ENCODE measurements at places on chromosomes 3 and 15.

GRCh38 chr3:149115114-149115513, 14.3 kb upstream of the HPS3 start:
- no peak for DNase-seq

GRCh38 chr3:39005295-39005694, 46.4 kb downstream of the SCN11A start:
- no peak for DNase-seq

- no peak for DNase-seq
Measured at GRCh38 chr15:82159922-82160321, 102.6 kb downstream of the EFL1 start.

GRCh38 chr15:87347806-87348515, 908.6 kb downstream of the NTRK3 start:
- no peak for DNase-seq

- no peak for DNase-seq
Measured at GRCh38 chr3:42351207-42351606, 59.2 kb downstream of the LYZL4 start.

- peak; percentile 59 for DNase-seq
Measured at GRCh38 chr15:101121511-101122090, 130.2 kb downstream of the CHSY1 start.

DNA sequence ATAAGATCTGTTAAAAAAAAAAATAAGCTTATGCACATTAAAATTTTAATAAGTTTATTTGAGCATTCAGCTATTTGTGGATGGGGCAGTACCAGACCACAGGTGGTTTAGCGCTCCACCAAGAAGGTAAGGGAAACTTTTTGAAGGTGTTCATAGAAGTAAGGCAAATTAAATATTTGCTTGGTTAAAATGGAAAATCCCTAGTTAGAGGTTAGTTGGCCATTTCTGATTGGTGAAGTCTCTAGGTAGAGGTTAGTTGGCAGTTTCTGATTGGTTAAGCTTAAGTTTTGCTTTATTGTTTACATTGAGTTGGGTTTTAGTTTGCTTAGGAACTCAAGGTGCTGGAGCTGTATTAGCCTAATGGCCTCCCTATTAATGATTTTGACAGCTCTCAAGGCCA, 30.7 kb downstream of the SCN11A start:
- DNase-seq, result no peak

- DNase-seq, result no peak
Measured at GRCh38 chr3:140712301-140712700, 34.4 kb downstream of the TRIM42 start.

- DNase-seq, result no peak
Measured at GRCh38 chr3:41907330-41908073, 54.4 kb downstream of the ULK4 start.

DNA sequence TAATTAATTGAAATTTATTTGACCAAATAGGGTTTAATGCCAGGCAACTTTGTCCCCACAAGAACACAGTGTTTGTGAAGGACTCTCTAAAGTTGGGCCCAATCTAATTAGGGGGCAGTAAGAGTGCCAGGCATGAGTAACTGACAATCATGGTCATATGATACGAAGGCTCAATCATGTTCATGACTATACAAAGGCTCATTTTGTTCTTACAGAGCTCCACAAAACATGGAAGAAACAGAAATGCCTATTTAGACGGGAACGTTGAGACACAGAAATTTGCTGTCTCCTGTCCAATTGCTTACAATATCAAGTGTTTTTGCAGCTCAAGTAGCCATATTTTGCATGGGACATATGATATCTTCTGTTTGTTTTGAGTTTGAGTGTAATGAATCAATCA, 391.1 kb downstream of the SI start:
- DNase-seq, result no peak

GRCh38 chr3:146250449-146251382, at the start of gene PLSCR4:
Gene PLSCR4 (minus strand): TSS chr3:146251105. CDS start chr3:146222071, 29,034 bp downstream.
- peak; percentile 85 for DNase-seq

- DNase-seq, result no peak
Measured at GRCh38 chr15:90087454-90088154, 14.7 kb downstream of the IDH2 start.

DNA sequence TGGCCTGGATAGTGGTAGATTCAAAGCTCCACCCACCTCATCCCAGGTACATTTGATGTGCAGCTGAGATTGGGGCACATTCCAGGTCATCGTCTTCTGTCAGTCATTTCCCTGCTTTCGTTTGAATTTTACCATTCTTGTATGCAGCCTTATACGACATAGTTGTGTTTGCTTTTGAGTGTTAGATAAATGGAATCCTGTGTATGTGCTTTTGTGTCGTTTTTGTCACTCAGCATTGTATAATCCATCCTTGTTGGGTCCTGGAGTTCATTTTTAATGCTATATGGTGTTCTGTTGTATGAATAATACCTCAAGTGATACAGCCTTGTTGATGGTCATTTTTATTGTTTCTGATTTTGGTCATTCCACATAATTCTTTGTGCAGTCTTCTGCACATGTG, 7.3 kb downstream of the RCCD1 start:
- DNase-seq, result no peak

- DNase-seq, result no peak
Measured at GRCh38 chr3:178451799-178452198, 84.4 kb upstream of the KCNMB2 start.

GRCh38 chr3:48516571-48516970, 12.6 kb upstream of the SHISA5 start:
- no peak for DNase-seq

GRCh38 chr3:120791913-120792312, 49.4 kb downstream of the GTF2E1 start:
- no peak for DNase-seq

DNA sequence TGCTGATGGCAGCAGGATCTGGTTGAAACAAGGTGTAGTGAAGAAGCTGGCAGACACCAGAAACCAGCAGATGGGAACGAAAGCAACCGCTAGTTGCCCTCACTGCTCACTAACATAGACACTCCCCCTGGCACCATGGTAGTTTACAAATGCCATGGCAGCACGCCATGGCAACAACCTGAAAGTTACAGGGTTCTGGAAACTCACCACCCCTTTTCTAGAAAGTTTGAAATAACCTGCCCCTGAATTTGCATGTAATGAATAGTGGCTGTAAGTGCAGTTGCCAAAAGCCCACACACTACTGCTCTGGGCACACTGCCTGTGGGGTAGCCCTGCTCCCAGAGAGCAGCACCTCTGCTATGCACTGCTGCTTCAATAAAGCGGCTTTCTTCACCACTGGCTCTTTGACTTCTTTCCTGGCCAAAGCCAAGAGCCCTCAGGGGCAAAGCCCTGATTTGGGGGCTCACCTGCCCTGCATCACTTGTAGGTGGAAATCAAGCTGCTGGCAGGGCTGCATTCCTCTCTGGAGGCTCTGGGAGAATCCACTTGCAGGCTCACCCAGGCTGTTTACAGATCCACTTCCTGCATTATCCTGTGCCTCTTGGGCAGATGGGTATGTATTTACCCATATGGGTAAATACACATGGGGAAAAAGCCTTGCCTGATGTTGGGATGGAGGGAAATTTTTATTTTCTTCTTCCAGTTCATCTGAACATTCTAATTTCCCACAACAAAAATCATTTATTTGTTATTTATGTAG, 2.0 kb upstream of the GP9 start:
- peak; percentile 75 for DNase-seq

- DNase-seq, result no peak
Measured at GRCh38 chr3:13477943-13478342, 2.2 kb upstream of the HDAC11 start.

Measured in mucosa of descending colon (tissue), 3 donors.